T-helper 17 cell (primary cell): ENCODE measurements at places on chromosomes 7 and 10.

DNA sequence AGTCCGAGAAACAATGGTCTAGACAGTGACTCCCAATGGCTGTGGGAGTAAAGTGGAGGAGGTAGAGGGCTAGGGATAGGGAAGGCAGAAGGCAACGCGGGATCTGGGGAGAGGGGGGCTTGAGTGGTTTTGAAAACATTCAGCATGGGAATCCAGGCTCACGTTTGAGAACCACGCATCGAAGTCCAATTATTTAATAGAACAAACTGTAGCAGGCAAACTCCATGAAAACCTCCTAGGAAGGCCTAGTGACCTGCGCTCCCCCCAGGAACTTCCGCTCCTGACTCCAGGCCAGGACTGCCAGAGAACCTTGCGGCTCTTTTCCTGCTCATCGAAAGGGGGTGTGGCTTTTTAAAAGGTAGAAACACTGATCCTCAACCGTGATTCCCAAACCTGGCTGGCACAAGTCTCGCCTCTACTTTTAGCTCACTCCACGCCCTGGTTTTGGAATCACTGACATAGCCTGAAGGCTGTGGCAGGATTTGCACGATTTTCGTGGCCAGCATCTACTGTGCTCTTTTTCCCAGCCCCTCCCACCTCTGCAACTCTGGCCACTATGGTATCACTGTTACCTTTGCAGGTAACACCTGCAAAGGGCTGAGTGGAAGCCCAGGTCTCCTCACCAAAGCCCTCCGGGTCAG is 43.4 kb downstream of the MYOF start:
- no peak for DNase-seq

DNA sequence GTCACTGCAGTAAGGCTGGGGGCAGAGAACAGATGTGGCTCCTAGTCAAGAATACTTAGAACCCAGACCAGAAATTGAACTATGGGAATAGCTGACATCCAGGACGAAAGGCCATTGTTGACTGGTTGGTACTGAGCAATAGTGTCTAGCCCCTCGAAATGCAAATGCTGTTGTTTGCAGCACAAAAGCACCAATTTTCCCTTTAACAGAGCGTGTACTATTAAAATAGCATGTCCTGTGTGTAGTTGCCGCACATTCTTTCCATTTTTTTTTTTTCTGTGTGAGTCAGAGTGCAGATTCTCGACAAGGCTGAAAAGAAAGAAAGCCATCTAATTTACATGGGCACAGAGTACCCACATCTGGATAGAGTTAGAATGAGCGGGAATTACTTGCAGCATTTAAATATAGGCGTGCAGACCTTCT is 302.4 kb downstream of the PTEN start:
- DNase-seq: no peak

- no peak for DNase-seq
Observed at GRCh38 chr10:87585565-87586514, 73.8 kb upstream of the PAPSS2 start.

- no peak for DNase-seq
Observed at GRCh38 chr7:85734823-85735222, 548.0 kb upstream of the SEMA3D start.

DNA sequence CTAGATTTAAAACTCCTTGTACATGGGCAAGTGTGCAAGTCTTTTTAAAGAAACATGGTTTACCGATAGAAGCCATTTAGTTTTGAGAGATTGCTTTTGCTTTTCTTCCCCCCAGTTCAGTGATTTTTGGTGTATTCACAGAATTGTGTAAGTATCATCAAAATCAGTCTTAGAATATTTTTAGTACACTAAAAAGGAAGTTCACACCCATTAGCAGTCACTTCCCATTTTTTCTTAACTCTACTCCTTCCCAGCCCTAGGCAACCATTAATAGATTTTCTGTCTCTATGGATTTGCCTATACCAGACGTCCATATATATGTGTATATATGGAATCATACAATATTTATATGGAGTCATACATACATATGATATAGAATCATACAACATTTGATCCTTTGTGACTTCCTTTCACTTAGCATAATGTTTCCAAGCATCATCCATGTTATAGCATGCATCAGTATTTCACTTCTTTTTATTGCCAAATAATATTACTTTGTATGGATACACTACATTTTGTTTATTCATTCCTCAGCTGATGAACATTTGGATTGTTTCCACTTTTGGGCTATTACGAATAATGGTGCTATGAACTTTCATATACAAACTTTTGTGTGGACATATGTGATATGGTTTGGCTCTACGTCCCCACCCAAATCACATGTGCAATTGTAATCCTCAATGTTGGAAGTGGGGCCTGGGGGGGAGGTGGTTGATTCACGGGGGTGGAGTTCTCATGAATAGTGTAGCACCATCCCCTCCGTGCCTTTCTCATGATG is 16.5 kb upstream of the ARL4A start:
- no peak for DNase-seq

DNA sequence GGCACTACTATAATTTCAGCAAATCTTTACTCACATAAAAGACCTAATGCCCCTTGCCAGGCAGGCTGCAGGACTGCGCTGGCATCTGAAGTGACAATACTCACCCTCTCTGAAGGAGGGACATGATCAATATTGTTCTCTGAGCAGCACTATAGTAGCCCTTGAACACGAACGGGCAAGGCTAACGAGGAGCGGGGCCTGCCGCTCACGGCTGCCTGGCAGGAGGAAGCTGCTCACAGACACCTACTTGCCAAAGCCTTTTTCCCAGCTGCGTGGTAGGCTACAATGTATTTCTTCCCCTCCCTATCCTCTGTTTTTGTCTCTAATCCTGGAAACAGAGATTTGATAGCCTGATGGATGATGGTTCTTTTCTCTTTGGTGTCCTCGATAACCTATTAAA is 19.9 kb downstream of the PUS7 start:
- no peak for DNase-seq

DNA sequence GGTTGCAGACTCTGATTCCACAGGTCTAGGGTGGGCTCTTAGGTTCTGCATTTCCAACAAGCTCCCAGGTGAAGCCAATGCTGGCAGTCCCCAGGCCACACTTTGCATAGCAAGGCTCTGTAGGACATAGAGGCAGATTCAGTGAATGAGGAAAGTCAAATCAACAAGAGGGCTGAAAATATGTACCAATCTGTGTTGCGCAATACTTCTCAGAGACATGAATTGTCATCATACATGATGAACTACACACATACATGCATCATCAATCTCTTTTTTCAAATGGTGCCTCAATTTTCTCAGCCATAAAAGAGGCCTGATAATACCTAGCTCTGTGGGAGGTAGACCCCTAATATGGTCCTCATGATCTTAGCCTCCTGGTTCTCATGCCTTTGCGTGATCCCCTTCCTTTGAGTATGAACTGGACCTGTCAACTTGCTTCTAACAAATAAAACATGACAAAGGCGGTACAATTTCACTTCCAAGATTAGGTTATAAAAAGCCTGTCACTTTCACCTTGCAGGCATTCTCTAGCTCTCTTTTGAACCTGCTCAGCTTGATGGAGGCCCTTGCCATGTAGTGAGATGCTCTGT is 49.0 kb downstream of the PIK3CG start:
- no peak for DNase-seq

- DNase-seq: no peak
Observed at GRCh38 chr10:98006266-98006665, 24.2 kb downstream of the CRTAC1 start.

- DNase-seq: no peak
Observed at GRCh38 chr7:102860351-102860811, 52.4 kb upstream of the LRRC17 start.

DNA sequence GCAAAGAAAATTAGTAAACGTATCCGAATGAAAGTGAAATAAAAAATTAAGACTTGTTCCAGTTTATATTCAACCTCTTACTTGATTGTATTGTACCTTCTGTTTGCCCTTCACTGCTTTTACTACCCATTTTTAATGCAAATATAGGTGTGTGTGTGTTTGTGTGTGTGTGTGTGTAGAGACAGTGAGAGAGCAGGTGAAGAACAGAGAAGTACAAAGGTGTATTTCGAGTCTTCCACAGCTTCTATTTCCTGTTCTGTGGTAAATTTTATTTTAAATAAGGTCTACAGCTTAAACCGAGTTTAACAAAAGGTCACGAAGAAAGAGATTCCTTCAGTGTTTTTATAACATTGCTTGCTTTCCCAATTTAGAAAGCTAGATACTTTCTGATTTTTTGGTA is 12.7 kb upstream of the SVIL start:
- no peak for DNase-seq

- DNase-seq: no peak
Observed at GRCh38 chr7:151727579-151728285, 149.2 kb downstream of the PRKAG2 start.

DNA sequence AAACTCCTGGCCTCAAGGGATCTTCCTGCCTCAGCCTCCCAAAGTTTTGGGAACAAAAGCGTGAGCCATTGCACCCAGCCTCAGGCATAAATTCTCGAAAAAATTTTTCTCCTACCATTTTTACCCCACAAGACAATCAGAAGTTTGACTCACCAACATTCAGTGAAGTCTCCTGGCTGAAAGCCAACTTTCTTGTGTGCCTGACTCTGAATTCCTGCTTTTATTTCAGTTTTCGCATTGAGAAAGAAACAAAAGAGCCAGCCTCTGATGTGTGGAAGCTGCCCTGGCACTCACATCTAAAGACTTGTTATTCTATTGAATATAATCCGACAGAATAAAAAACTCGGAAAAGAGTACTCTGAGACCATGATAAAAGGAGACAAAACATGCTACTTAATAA is 402.9 kb downstream of the MAGI2 start:
- no peak for DNase-seq

DNA sequence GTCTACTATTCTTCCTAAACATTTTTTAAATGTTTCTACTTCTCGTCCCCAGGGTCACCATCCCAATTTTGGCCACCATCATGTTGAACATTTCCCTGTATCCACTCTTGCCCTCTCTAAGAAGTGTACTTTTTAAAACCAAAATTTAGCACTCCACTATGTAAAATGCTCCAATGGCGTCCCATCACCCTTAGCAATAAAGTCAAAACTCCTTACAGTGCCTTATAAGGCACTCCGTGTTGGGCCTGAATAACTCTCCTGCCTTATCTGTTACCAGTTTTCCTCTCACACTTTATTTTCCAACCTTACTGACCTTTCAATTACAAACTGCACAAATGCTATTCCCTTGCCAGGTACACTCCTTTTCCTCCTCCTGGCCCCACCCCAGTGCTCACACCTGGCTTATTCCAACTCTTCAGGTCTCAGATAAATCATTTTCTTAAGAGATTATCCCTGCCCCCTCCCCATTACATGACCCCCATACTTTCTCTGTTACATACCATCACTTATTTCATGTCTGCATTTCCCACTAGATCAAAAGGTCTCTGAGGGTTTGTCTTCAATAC is 1.3 kb downstream of the TMEM168 start:
- DNase-seq: no peak

DNA sequence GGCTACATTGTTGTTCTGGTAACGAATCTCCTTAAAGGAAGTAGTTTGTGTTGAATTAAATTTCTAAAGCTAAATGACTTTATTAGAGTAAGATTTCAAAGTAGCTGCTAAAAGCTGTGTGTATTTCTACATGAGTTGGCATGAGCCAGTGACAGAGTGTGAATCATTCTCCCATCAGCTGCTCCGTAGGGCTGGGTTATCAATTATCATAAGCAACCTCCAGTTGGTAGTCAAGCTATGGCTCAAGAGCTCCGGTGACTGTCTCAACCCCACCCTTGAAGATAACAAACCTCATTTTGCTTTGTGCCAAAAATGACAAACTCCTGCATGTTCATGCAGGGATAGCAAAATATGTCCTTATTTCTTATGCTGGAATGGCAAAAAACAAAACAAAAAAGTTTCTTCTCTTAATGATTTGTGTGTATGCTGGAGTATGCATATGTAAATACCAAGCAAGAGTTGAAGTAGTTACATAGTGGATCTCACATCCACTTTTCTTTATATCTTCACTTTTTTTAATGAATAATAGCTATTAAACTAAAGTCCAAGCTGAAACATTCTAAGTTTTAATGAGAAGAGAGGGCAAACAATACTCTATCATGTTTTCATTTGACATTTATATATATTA is 249.4 kb downstream of the CACNA2D1 start:
- DNase-seq: no peak

DNA sequence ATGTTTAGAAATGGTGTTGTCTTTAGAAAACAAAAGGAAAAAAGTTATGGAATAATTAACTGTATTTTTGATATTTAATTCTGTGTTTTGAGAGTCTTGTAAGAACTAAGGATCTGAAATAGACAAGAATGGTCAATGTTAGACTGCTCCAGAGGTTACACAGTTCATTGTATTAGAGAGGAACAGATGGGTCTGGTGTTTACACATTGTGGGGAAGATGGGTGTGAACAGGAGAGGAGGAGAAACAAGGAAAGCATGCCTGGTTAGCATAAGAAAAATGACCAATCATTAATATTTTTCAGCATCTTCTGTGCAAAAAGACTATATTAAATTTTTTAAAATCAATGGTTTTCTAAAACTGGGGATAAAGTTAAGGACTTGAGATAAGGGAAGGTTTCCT is 11.9 kb downstream of the MEOX2 start:
- no peak for DNase-seq

- no peak for DNase-seq
Observed at GRCh38 chr10:22174442-22174841, 43.4 kb downstream of the EBLN1 start.
